ENCODE measurements at places on chromosomes 3 and 15. TPM values are rescaled to one million over a fixed set of nuclear protein-coding genes. Genes with fewer than 3 reads are reported as not detected.
A peak's percentile ranks its signal among the peaks of the same experiment; 100 is the strongest.

The SAMD7 gene
- total RNA-seq, result not detected

DNA sequence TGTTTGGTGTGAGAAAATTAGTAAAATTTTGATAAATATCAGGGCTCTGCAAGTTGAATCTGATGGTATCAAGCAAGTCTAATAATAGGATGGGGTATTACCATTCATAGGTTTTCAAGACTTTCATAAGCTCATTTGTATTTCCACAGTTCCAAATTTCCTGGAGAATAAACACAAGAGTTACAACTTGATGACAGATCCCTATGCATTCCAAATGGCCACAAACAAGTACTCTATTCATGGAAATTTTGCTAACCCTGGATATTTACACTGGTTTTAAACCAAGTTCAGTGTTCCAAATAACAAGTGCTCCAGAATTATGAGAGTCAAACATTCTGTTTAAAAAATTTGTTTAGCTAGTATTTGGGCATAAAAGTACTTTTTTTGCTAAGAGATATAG is 75.0 kb upstream of the CNTN6 start:
- DNase-seq, result no peak
- H3K27ac ChIP-seq, result no peak overlapping the region
- no peak overlapping the region for H3K4me3 ChIP-seq
- no peaks in the 10 kb centered on the region for H3K4me1 ChIP-seq

DNA sequence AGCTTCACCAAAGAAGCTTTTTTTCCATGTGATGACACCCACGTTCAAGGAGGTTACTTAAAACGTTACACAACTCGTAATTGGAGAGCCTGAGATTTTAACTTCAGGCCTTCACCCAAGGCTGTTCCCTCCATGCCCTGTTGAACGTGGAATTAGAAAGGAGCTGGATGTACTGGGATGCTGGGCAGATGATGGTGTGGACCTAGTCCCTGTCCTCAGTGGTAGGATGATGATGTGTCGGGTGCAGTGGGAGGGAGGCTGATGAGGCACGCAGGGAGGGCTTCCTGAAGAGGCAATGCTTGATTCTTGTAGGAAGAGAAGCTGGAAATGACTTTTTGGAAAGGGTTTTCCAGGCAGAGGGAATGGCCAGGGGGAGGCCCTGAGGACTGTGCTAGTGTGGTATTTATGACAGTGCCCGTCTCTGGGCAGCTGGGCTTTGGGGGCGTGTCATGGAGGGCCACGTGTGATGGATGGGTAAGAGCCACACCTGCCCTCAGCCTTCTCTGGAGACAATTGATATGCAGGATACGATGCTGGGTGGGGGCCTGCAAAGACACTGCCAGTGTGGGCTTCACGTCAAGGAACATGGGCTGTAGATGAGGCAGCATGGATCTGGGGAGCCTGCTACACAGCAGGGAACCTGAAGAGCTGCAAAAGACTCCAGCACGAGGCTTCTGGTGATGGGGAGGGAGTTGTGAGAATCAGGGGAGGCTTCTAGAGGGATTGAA is 15.3 kb downstream of the SYNM start:
- peaks cover 22% of the 10 kb centered on the region for H3K4me1 ChIP-seq
- no peak overlapping the region for H3K4me3 ChIP-seq
- DNase-seq, result peak; percentile 22
- no peak overlapping the region for H3K27ac ChIP-seq
- no peaks in the 10 kb centered on the region for H3K27me3 ChIP-seq

GRCh38 chr3:54822206-54822605 is 105.7 kb downstream of the LRTM1 start:
- no peak for DNase-seq
- no peaks in the 10 kb centered on the region for H3K27me3 ChIP-seq
- no peak overlapping the region for H3K4me3 ChIP-seq
- peaks cover 7% of the 10 kb centered on the region for H3K4me1 ChIP-seq

GRCh38 chr3:32577174-32577573 is 6.5 kb upstream of the DYNC1LI1 start:
- no peak overlapping the region for H3K4me3 ChIP-seq
- no peak for DNase-seq
- no peaks in the 10 kb centered on the region for H3K36me3 ChIP-seq
- peaks cover 19% of the 10 kb centered on the region for H3K4me1 ChIP-seq

DNA sequence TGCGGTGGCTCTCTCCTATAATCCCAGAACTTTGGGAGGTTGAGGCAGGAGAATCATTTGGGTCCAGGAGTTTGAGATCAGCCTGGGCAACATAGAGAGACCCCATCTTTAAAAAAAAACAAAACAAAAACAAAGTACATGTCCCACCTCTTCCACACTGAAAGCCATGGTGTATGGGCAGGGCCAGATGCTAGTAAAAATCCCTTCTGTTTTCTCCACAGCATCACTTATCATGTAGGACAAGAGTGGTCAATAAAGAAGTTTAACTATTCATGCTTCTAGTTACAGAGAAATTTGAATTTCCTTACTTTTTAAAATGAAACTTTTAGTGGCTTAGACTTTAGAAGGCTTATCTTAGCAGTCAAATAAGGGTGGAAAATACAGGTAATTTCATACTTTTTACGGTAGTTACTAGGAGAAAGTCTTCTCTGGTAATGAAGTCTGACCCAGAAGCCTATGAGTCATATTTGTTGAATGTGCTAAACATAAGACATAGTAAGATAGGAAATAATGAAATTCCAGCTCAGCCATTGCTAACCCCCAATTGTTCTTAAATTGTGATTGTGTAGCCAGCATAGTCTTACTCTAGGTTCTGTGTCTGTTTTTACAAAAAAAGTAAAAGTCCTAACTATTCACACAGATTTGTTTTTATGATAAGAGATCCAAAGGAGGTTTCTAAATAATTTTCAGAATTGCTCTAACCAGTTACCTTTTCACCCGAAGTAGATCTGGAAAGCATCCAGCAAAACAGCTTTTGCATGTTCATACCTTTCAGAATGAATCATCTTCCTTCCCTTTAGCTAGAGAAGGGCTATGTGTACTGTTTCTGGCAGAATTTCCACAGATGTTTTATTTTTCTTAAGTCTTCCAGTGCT is 16.4 kb upstream of the ZNF609 start:
- peak overlapping the region; percentile 8 for H3K27ac ChIP-seq
- no peaks in the 10 kb centered on the region for H3K27me3 ChIP-seq
- no peak for DNase-seq
- no peaks in the 10 kb centered on the region for H3K4me1 ChIP-seq
- H3K4me3 ChIP-seq, result no peak overlapping the region

The PLA2G4D gene
- total RNA-seq, result not detected

The LMCD1 gene
- 93.6 TPM for total RNA-seq

- no peaks in the 10 kb centered on the region for H3K4me1 ChIP-seq
- no peaks in the 10 kb centered on the region for H3K36me3 ChIP-seq
- no peak overlapping the region for H3K4me3 ChIP-seq
- H3K27ac ChIP-seq, result no peak overlapping the region
These were observed 60.4 kb downstream of the TNIK start for GRCh38 chr3:171399842-171400241.

- no peak overlapping the region for H3K27ac ChIP-seq
- DNase-seq, result no peak
- no peaks in the 10 kb centered on the region for H3K4me1 ChIP-seq
- H3K36me3 ChIP-seq, result no peaks in the 10 kb centered on the region
- H3K27me3 ChIP-seq, result no peaks in the 10 kb centered on the region
These were observed 77.9 kb upstream of the C2CD4B start for GRCh38 chr15:62242999-62243398.

The DHX36 gene
- total RNA-seq, result 65.5 TPM
